ENCODE measurements at places on chromosomes 5 and 9. TPM values are rescaled to one million over a fixed set of nuclear protein-coding genes. Genes with fewer than 3 reads are reported as not detected.

The PTAR1 gene
- 17.7 TPM for total RNA-seq

The PHF24 gene
- total RNA-seq, result not detected

The DBH gene
- not detected for total RNA-seq

The PCDHB5 gene
- total RNA-seq, result not detected

- no peak for DNase-seq
- no peak overlapping the region for H3K27ac ChIP-seq
- H3K4me3 ChIP-seq, result no peak overlapping the region
Measured at GRCh38 chr9:99793528-99793927, 28.2 kb upstream of the NR4A3 start.

DNA sequence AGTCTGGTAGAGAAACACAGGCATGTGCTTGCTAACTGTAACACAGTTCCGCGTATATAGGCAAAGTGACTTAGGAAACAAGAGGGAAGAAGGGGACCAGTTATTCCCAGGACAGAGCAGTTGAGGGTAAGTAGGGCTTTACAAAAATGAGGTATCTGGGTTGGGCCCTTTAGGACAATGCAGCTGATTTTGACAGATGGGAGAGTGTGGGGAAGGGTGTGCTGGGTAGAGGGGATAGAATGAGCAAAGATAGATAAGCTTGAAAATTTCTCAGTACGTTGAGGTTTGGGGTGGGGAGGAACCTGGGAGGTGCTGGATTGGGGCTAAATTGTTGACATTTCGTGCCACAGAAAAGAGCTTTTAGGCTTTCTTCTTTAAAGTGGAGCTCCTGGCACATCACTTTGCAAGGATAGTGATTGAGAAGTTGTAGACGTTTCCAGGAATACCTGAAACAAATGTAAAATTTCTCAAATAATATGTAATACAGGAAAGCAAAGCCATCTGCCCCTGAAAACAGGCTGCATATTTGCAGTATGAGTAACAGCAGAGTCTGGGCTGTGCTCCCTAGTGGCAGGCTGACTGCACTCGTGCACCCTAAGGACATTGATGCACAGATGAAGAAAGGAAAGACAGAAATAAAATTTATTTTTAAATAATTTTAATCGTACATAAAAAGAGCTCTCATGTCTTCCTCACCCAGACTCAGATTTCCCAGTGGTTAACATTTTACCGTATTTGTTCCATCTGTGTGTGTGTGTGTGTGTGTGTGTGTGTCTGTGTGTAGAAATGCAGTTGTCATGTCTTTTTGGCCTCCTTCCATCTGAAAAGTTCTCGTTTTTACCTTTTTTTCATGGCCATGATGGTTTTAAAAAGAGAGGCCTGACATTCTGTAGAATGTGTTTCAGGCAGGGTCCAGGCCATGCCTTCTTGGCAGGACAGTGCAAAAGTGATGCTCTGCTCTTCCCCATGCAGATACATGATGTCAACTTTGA lies 144.9 kb upstream of the DMRT1 start:
- no peak overlapping the region for H3K4me3 ChIP-seq
- H3K27me3 ChIP-seq, result 0 out of 2 replicates have a peak, but pooled peaks cover 3% of the 10 kb centered on the region
- no peak overlapping the region for H3K27ac ChIP-seq
- no peak for DNase-seq
- H3K36me3 ChIP-seq, result no peaks in the 10 kb centered on the region

GRCh38 chr5:52150501-52150900 lies 637.2 kb upstream of the ITGA1 start:
- H3K4me3 ChIP-seq, result no peak overlapping the region
- no peaks in the 10 kb centered on the region for H3K36me3 ChIP-seq
- H3K27me3 ChIP-seq, result no peaks in the 10 kb centered on the region
- no peaks in the 10 kb centered on the region for H3K4me1 ChIP-seq

DNA sequence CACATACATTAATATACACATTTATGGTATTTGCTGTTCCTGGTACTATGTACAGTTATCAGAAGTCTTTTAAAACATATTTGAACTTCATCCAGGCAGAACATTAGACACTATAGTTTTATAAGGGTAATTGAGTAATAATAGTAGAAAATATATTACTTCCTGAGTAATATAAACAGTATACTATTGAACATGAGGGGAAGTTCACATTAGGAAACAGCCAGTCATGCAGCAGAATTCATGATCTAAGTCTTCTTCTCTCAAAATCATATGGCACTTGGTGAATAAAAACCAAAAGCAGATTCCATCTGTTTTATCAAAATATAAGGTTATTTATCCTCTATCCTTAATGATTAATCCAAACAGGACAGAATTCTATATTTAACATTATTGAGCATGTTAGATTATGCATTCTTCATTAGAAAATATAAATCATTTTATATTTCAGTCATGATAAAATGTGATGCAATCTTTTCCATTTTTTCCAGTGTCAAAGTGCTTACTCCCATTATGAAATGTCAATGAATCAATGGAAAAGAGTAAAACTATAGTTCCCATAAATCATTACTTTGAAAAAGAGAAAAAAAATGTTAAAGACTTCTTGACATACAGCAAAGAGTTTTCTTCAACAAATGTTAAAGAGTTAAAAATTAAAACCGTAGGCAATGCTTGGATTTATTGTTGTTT lies 584.3 kb upstream of the TUSC1 start:
- no peak overlapping the region for H3K4me3 ChIP-seq
- H3K27ac ChIP-seq, result no peak overlapping the region
- no peak for DNase-seq
- H3K4me1 ChIP-seq, result no peaks in the 10 kb centered on the region
- no peaks in the 10 kb centered on the region for H3K36me3 ChIP-seq

DNA sequence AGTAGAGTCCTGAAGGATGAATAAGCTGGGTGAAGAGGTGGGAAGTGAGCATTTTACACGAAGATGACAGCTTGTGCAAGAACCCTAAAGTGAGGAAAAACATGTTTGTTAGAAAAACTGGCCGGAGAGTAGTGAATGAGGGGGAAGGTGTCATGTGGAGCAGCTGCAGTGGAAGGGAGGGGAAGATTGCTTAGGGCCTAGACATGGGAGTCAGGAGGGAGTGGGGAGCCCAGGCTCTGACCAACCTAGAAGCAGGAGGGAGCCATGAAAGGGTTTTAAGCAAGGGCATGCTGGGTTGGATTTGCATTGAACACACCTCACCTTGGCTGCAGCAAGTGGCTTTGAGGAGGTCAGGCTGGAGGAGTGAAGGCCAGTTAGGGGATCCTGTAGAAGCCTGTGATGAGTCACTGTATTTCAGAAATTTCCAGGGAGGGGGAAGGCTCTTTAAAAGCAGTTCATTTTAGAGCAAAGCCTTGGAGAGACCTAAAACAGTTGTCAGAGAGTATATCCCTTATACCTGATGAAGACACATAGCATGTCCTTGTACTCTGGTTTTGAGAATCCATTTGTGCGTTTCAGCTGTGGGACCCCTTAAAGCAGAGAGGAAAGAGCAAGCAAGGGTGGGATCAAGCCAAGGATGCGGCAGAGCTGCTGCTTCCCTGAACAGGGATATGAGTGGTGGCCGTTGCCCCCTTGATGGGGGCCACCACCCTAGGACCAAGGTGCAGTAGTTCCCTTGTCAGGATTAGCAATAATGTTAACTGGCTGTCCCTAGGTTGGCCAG lies 45.4 kb downstream of the ANGPTL2 start:
- no peaks in the 10 kb centered on the region for H3K36me3 ChIP-seq
- no peaks in the 10 kb centered on the region for H3K4me1 ChIP-seq
- H3K4me3 ChIP-seq, result no peak overlapping the region
- H3K27me3 ChIP-seq, result no peaks in the 10 kb centered on the region
- H3K27ac ChIP-seq, result no peak overlapping the region

GRCh38 chr9:131469951-131470350 lies 32.8 kb upstream of the POMT1 start:
- DNase-seq, result no peak
- H3K27ac ChIP-seq, result no peak overlapping the region
- no peaks in the 10 kb centered on the region for H3K27me3 ChIP-seq
- peaks cover 47% of the 10 kb centered on the region for H3K36me3 ChIP-seq

GRCh38 chr9:34034698-34035065 lies 14.0 kb downstream of the UBAP2 start:
- no peak overlapping the region for H3K4me3 ChIP-seq
- no peak for DNase-seq
- no peak overlapping the region for H3K27ac ChIP-seq

Data from GM12878 (cell line).